Heart left ventricle (tissue), 16 donors: ENCODE measurements at places on chromosomes 12 and 14. TPM values are rescaled to one million over a fixed set of nuclear protein-coding genes. Genes with fewer than 3 reads are reported as not detected.

Gene CORO1C
- 76.3 TPM for total RNA-seq

Gene PLEKHG7
- total RNA-seq = not detected

Gene SLC38A1
- total RNA-seq = 120 TPM

Gene MAX
- total RNA-seq = 44.5 TPM

Gene NGB
- not detected for total RNA-seq

Gene OR10A7
- total RNA-seq = not detected

Gene RESF1
- total RNA-seq = 42.8 TPM

Gene C12orf54
- total RNA-seq = not detected

Gene RAPGEF3
- total RNA-seq = 14.5 TPM

Gene CHGA
- total RNA-seq = not detected

Gene IL26
- total RNA-seq = not detected

Gene ANKS1B
- total RNA-seq = 2.3 TPM

Gene KRT75
- total RNA-seq = not detected

Gene SFSWAP
- 20.8 TPM for total RNA-seq

Gene OR4E2
- not detected for total RNA-seq

Gene CFAP54
- total RNA-seq = 0.64 TPM

Gene RNASE3
- total RNA-seq = not detected

Gene SOAT2
- total RNA-seq = not detected

Gene POU6F1
- total RNA-seq = 6.8 TPM

Gene DAO
- not detected for total RNA-seq

Gene CLEC6A
- not detected for total RNA-seq

Gene APOF
- total RNA-seq = not detected

Gene BRMS1L
- 12.1 TPM for total RNA-seq

Gene HCAR2
- total RNA-seq = not detected

Gene MYO1A
- not detected for total RNA-seq

Gene CKAP4
- 70.7 TPM for total RNA-seq

Gene COCH
- 1.6 TPM for total RNA-seq

Gene SLC6A13
- 4.6 TPM for total RNA-seq

Gene KRT72
- total RNA-seq = not detected

Gene NCOR2
- total RNA-seq = 66.9 TPM

Gene SYCP3
- total RNA-seq = not detected

Gene CCDC38
- 0.08 TPM for total RNA-seq

Gene EML5
- total RNA-seq = 0.14 TPM

Gene TEX22
- total RNA-seq = 0.91 TPM

Gene REP15
- total RNA-seq = 3.7 TPM

Gene TOMM20L
- total RNA-seq = not detected

Gene CIPC
- 44.5 TPM for total RNA-seq

Gene RASSF9
- total RNA-seq = 7.0 TPM

Gene C1QL4
- not detected for total RNA-seq

Gene SIX1
- not detected for total RNA-seq

Gene LRRK2
- total RNA-seq = 12.3 TPM

Gene TNFRSF1A
- 109 TPM for total RNA-seq

Gene STRAP
- total RNA-seq = 158 TPM

Gene TMEM52B
- total RNA-seq = not detected
